Stimulated activated CD4-positive, alpha-beta T cell treated with anti-CD3 and anti-CD28 coated beads, Interleukin-2, amount 100 ng/mL, for 4 hours (primary cell): ENCODE measurements at places on chromosomes 4 and X.
A peak's percentile ranks its signal among the peaks of the same experiment; 100 is the strongest.

DNA sequence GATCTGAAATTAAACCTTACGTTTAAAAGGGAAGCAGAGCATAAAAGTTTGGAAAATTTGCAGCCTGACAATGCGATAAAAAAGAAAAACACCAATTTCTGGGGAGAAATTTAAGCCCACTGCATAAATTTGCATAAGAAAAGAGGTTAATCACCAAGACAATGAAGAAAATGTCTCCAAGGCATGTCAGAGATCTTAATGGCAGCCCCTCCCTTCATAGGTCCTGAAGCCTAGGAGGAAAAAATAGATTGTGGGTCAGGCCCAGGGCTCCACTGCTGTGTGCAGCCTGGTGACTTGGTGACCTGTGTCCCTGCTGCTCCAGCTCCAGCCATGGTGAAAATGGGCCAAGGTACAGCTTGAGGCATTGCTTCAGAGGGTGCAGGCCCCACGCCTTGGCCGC, 264.0 kb upstream of the CT83 start:
- DNase-seq, result no peak

DNA sequence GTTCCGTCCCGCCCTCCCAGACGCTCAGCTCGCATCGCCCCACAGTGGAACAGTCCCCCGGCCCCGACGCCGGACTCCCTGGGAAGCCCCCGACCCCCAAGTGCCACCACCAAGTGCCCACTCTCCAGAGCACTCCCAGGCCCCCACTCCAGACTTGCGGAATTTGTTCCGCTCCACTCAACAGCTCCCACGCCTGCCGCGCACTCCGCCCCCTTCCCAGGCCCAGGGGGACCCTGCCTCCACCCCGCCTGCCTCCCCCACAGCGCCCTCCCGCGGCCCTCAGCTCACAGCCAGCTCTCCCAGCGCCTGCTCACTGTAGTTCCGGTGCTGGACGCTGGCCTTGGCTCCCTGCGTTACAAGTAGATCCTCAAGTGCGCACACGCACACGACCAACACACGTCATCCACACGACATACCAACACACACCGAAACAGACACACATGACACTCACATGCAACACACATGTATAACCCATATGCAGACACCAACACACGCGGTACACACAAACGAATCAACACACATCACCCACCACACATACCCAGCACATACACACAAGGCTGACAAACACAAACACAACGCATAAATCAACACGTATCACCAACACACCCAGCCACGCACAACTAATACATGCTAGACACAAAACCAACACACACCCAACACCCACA, 8.0 kb downstream of the MSX1 start:
- DNase-seq, result no peak

DNA sequence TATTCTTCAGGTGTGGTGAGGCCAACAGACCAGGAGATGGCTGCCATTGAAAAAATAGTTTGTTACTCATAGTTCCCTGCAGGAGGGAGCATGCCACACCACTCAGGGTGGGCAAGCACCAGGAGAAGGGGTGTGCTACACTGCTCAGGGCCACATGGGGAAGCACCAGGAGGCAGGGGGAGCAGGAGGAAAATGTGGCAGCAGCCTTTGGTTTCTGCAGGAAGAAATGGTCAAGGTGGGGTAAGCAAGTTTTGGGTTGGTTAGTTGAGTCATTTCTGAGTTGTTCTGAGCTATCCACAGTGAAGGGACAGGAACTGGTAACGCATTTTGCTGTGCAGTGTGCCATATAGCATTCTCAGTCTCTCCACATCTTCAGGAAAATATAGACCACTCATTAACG, 23.8 kb downstream of the FGFBP1 start:
- no peak for DNase-seq

- DNase-seq, result no peak
These were observed 36.3 kb downstream of the ARAP2 start for GRCh38 chr4:36207831-36208520.

GRCh38 chr4:149264093-149264733, 551.4 kb downstream of the IQCM start:
- DNase-seq, result no peak

DNA sequence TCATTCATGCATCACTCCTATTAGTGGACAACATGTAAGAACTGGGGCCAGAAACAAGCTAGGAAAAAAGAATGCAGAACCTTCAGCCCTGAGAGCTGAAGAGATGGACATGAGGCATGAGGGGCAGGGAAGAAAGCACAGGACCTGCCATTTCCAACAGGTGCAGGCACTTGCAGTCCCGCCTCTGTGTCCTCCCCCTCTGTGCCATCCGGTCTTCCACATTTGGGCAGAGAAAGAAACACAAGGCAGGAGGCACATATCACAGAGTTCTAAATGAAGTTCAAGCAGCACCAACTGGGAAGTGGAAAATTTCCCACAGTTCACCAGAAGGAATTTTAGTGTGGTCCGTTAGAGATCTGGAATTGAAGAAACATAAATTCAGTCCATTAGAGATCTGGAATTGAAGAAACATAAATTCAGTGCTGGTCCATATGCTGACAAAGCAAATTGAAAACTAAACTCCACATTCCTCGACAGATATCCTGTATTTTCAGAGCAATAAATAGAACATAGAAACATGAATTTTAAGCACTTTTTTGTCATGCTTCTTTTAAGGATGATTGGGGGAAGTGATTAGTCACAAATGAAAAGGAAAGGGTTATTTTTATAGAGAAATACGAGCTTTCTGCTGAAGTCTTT, 57.2 kb upstream of the DAPP1 start:
- no peak for DNase-seq

- no peak for DNase-seq
These were observed 194.6 kb upstream of the STK26 start for GRCh38 chrX:131828482-131828881.

- no peak for DNase-seq
These were observed 31.5 kb downstream of the NOP14 start for GRCh38 chr4:2931512-2932301.

- DNase-seq, result no peak
These were observed 86.8 kb downstream of the GATB start for GRCh38 chr4:151673908-151674520.

DNA sequence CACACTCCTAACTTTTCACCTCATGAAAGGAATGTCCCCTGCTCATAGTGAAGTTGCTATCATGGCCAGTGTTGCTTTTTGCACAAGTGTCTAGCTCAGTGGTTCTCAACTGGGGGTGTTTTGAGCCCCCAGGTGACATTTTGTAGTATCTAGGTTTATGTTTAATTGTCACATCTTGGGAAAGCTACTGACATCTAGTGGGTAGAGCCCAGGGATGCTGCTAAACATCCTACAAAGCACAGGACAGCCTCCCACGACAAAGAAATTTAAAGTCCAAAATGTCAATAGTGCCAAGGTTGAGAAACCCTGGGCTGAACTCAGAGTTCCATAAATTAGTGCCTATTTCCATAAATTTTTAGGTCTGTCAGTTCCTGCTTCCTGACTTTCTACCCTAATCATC, 70.7 kb upstream of the HCCS start:
- no peak for DNase-seq

DNA sequence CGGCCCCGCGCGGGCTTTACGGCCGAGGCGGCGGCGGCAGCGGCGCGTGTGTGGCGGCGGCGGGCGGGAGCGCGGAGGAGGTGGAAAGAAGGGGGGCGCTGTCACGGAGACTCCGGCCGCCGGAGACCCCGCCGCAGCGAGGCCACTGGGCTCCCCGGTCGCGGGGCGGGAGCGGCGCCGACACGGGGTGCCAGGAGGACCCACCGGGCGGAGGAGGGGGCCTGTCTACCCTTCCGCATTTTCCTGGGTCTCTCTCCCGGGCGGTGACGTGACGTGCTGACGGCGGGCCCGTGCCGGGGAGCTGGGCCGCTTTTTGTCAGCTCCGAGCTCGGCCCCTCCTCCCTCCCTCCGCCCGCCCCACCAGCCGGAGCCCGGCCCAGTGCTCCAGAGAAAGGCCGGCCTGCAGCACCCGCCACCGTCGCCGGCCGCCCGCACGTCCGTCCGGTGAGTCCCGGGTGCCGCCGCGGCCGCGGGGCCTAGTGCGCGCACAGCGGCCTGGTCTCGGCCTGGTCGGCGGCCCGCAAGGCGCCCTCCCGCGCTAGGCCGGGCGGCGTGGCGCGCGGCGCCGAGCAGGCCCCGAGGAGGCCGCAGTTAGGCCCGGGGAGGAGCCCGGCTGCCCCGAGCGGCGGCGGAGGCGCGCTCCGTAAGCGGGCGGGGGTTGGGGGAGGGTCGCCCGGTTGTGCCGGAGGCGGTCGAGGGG, at the start of gene ZFX:
Gene ZFX (plus strand): TSS at position 379 of the 700 bp plus-strand sequence. CDS start 23,014 bp downstream, outside the sequence.
- DNase-seq, result peak; percentile 56

DNA sequence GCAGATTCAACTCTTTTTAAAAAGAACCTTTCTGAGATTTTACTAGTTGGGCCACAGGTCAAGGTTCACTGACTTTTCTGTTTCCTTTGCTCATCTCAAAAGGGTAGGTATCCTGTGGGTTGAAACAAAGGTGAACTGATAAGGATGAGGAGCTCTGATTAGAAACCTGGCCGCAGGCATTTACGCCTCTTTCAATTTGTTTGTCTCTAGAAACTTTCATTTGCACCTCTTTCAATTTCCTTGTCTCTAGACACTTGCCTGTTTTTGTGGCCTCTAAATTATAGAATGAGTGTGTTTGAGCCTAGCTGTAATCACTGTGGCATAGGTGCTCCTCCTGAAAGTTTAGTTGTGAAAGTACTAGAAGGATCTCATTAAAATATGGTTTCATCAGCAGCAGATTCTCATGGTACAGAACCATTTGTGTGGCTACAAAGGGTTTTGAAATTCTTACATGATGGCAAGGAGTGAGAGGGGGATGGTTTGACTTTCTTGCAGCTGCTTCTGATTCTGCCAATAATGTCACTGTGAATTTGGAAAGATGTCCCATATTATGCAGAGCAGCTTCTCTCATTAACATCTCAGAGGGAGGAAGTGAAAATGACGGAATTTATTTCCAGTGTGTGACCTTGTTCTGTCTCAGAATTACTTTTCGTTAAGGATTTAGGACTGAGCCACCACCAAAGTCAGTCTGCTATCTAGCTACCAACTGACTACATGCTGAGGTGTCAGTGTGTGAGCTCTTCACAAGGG, 142.2 kb downstream of the SH2D1A start:
- DNase-seq, result no peak

GRCh38 chr4:17500574-17500973, 11.3 kb downstream of the QDPR start:
- no peak for DNase-seq

- DNase-seq, result no peak
These were observed 100.8 kb upstream of the TENM3 start for GRCh38 chr4:182142176-182143085.

DNA sequence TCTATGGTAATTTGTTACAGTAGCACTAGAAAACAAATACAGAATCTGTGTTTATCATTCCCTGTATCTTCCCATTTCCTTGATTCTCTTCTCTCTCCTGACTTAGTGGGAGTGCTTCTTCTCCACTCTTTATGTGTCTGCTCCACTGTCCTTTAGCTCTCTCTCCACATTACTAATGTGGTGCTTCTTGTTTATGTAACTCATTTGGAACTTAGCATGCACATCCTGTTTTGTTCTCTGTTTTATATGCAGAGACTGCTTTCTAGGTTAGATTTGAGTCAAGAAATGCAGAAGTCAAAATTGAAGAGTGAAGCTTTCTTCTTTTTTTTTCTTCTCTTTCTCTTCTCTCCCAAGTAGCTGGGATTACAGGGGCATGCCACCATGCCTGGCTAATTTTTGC, 25.9 kb downstream of the ADH1A start:
- DNase-seq, result no peak

DNA sequence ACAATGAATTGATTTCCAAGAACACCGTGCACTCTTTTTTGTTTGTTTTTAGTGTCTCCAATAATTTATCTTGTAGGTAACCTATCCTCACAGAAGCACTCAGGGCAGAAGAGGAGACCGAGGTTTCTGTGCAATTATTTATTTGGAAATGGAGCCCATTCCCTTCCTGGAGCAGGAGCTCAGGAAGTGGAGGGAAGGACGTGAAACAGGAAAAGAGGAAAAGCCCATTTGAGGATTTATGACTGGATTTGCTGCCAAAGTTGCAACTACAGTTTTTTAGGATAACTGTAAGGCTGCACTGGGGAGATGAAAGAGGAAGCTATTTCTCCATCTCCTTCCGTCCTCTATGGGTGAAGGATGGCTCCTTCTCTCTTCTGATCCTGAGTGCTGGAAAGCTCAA, 31.7 kb upstream of the MXRA5 start:
- no peak for DNase-seq

GRCh38 chr4:104642521-104642920, 147.8 kb upstream of the CXXC4 start:
- DNase-seq, result no peak

DNA sequence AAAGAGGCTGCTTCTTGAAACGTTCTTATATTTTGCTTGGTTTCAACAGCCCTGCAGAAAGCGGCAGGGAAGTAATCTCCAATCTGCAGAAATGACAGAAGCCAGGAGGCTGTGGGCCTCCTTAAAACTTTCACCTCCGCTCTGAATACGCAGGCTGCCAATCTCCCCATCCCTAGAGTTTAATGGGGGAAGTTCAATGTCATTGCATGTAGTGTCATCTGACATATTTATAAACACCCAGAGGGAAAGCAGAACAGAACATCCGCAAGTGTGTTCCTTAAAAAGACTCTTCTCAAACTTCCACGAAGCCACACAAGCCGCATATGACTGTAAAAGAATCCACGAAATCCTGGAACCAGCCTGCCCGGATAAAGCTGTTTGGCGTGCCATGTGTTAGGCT, 148.8 kb upstream of the TBL1X start:
- DNase-seq, result no peak

- no peak for DNase-seq
These were observed 38.5 kb upstream of the KLF3 start for GRCh38 chr4:38625508-38625907.

- DNase-seq, result no peak
These were observed 7.4 kb upstream of the CT55 start for GRCh38 chrX:135178636-135179035.

DNA sequence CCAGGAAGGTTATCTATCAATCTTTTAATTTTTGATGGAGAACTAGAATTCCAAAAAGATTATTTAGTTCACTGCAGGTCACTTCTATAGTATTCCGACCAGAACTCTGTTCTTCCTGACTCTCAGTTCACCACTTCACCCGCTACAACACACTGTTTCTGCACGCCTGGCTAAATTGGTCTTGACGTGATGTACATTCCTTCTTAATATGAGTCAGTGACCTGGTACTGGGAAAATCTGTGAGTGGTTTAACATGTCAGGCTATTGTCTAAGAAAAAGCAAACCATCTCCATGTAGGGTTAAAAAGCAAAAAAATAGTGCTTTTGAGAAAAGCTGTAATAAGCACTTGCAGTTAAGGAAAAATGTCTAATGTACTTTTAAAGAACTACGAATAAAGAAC, 120.4 kb downstream of the NDST3 start:
- DNase-seq, result no peak

GRCh38 chr4:55794053-55794452, 25.5 kb upstream of the EXOC1L start:
- DNase-seq, result no peak
